ENCODE measurements at places on chromosomes 1 and 21.

DNA sequence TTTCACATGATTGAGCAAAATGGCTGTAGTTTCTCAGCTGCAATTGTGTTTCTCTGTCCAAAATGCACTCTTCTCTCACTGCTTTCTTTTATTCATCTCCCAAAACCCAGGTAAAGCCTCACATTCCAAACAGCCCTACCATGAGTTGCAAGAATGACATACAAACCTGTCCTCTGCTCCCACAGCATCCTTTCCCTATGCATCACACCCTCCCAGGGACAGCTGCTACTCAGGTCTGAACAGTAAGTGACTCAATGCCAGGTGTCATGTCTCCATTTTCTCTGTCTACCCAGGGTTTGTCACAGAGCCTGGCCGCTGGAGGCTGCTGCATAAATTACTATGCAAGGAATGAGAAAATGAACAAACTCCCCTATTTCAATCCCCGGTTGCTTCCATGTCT is 118.5 kb downstream of the PLD5 start:
- no peak overlapping the region for H3K27ac ChIP-seq
- no peaks in the 10 kb centered on the region for H3K27me3 ChIP-seq
- H3K4me3 ChIP-seq, result no peak overlapping the region
- DNase-seq, result no peak

DNA sequence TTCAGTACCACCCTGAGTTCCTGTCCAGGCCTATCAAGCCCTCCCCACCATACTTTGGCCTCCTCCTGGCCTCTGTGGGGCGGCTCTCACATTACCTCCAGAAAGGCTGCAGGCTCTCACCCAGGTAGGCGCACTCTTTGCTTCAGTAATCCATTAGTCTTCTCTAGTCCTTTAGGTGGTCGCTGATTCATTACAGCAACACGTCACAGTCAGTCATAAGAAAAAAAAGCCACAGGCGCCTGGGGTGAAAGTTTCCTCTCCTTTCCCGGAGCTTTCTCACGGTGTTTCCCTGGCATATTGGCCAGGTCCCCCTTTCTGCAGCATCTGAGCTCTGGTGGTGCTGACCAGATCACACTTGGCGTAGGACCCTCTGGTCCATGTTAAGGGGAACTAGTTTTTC is 12.1 kb downstream of the SLFNL1 start:
- H3K27ac ChIP-seq, result no peak overlapping the region
- peaks cover 4% of the 10 kb centered on the region for H3K4me1 ChIP-seq

DNA sequence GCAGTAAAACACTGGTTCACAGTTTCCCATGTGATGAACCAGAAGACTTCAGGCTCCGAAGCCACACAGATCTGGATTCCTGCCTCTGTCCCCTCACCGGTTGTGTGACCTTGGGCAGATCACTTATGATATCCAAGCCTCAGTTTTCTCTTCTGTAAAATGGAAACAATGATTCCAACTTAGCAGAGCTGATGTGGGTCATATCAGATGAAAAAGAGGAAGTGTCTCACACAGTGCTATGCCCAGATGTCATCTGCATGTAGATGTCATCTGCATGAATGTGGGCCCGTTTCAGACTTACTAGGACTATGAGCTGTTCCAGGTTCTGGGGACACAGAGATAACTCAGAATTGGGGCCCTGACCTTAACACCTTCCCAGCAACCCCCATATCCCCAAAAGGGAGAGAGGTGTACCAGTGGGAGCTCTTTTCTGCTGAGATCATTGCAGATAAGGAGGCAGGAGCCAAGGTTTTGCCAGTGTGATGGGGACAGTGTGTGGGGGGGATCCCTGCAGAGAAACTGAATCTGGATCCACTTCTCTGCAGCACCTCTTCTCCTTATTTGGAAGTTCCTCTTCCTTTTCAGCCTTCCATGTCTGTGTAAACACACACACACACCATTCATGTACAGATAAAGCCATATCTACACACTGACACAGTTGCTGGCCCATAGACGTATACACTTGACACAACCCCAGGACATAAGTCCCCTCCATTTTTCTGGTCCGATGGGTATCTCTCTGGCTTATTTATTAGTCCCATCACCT is 5.0 kb upstream of the ADGRB2 start:
- peaks cover 25% of the 10 kb centered on the region for H3K4me1 ChIP-seq
- no peak for DNase-seq
- no peak overlapping the region for H3K27ac ChIP-seq
- H3K36me3 ChIP-seq, result no peaks in the 10 kb centered on the region
- peaks cover 91% of the 10 kb centered on the region for H3K27me3 ChIP-seq
- no peak overlapping the region for H3K4me3 ChIP-seq

- peaks cover 15% of the 10 kb centered on the region for H3K4me1 ChIP-seq
- H3K27ac ChIP-seq, result peak overlapping the region; percentile 12
- no peaks in the 10 kb centered on the region for H3K27me3 ChIP-seq
- no peaks in the 10 kb centered on the region for H3K36me3 ChIP-seq
- no peak for DNase-seq
Measured at GRCh38 chr1:212218911-212219310, 66.3 kb upstream of the PPP2R5A start.

DNA sequence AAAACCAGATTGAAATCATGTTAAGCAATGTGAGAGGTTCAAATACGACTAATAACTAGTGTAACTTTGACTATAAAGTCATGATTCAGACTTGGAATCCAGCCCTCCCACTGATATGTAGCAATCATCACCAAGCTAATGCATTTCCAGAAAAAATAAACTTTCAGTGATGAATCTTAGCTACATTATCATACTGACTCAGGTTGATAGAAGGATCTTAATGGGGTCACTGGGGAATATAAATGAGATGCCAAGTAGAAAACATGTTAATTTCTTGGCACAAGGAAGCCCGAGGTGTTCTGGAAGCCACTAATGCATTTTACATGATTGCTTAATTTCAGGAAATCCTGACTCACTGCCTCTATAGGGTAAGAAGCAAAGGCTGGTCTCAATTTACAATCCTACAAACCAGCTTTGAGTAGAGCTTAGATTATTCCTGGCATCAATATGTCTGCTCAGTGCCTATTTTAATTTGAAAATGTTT is 67.7 kb downstream of the SELENOF start:
- no peak overlapping the region for H3K27ac ChIP-seq
- no peaks in the 10 kb centered on the region for H3K36me3 ChIP-seq
- no peaks in the 10 kb centered on the region for H3K27me3 ChIP-seq
- H3K4me3 ChIP-seq, result no peak overlapping the region
